Thymus (tissue), 14 donors: ENCODE measurements at places on chromosomes 5 and 9. TPM values are rescaled to one million over a fixed set of nuclear protein-coding genes. Genes with fewer than 3 reads are reported as not detected.

DNA sequence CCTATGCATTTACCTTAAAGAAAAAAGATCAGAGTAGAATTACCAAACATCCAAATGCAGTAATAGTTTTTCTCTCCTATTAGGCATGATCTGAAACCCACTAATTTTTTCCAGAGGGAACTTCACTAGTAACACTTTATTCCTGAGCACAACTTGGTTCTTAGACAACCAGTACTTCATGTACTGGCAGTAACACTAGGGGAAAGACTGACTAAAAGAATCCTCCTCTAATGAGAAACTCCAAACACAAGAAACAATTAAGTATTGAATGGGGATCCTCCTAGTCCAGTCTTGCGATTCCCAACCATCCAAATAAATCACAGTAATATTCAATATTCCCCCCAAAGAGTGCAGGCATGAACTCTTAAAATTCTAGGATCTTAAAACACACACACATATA, 48.9 kb downstream of the ZNF608 start:
- no peaks in the 10 kb centered on the region for H3K4me1 ChIP-seq
- no peak overlapping the region for H3K27ac ChIP-seq

GRCh38 chr5:61159070-61159469, 3.2 kb downstream of the SMIM15 start:
- peaks cover 21% of the 10 kb centered on the region for H3K36me3 ChIP-seq
- DNase-seq, result no peak
- no peaks in the 10 kb centered on the region for H3K27me3 ChIP-seq
- H3K27ac ChIP-seq, result no peak overlapping the region
- no peak overlapping the region for H3K4me3 ChIP-seq
- no peaks in the 10 kb centered on the region for H3K4me1 ChIP-seq

DNA sequence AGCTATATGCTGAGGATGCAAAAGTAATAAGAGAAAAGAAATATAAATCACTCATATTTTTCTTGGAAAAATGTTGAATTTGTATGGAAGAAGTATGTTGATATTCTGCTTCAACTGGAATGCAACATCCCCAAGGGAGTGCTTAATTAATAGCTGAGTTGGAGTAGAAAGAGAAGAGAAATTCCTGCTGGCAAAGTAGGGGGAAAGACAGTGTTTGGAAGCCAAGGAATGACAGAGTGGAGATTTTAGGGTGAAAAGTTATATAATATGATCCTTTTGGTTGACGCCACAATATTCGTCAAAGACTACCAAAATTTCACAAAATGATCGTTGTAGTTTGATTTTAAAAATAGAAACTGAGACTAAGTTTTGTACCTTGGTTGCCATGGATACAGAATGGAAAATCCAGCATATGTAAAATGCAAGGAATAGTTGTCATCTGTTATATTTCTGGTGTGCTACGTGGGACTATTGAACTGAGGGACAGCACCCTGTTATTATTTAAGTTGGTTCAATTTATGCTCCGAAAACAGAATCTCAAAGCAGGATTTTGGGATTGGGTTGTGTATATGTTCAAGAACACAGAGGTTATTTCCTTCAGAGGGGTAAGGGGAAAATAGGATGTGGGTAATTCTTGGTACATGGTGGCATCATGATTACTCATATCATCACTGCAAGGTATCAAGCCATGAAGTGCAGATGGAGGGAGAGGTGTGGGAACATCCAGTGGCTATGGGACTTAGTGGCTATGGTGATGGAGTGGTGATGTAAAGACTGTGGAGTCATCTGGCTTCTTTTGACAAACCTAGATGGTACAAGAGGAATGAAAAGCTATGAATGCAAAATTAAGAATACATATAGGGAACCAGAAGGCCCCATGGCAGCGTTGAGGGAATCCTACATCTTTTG, 61.0 kb downstream of the SUB1 start:
- H3K27me3 ChIP-seq, result no peaks in the 10 kb centered on the region
- no peak overlapping the region for H3K4me3 ChIP-seq
- no peak for DNase-seq
- no peak overlapping the region for H3K27ac ChIP-seq

DNA sequence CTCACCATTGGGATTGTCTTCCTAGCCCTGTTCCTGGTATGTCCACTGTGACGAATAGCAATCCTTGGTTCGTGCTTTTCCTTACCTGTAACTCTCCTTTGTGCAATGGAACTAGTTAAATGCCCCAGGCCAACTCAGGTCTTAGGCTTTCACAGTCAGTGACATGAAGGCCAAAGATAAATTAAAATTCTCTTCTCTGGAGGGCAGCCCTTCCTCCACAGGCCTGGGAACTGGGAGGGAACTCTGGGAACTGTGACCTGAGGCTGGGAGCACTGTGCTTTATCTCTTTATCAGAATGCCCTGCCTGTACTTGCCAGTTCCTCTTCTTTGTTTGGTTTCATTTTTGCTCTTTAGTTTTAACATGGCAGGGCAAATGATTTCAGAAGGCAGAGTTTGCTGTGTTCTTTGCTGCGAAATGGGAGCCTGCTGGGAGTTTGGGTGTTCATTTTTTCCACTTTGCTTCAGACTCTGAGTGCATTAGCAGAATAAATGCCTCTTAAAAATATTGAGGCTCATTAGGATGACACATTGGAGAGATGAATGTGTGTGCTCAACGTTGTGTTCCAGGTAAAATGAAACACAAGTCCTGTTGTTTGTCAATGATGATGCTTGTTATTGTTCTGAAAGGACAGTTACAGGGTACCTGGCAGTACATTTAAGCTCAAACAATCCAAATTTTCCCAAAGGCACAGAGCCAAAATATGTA, 118.1 kb downstream of the NUDT12 start:
- H3K27me3 ChIP-seq, result no peaks in the 10 kb centered on the region
- no peak for DNase-seq
- no peaks in the 10 kb centered on the region for H3K4me1 ChIP-seq
- no peak overlapping the region for H3K4me3 ChIP-seq
- H3K36me3 ChIP-seq, result no peaks in the 10 kb centered on the region

RNF44 gene
- total RNA-seq, result 19.3 TPM
